ENCODE measurements at places on chromosomes 3 and 15.

DNA sequence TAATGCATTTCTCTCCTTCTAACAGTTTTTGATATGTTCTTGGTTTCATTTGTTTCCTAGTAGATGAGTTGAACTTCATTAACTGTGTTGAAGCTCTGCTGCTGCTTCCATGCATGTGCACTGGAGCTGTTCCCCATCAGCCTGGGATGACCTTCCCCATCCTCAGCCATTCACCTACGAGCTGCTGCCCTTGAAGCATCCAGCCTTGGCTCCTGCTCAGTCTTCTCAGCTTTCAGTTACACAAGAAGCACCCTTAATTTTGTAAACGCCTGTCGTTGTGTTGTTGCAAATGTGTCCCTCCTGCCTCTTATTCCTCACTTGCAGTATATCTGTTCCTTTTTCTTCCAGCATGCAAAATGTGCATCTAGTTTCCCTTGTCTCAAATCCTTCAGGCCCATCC, 8.5 kb upstream of the ZXDC start:
- DNase-seq, result no peak

DNA sequence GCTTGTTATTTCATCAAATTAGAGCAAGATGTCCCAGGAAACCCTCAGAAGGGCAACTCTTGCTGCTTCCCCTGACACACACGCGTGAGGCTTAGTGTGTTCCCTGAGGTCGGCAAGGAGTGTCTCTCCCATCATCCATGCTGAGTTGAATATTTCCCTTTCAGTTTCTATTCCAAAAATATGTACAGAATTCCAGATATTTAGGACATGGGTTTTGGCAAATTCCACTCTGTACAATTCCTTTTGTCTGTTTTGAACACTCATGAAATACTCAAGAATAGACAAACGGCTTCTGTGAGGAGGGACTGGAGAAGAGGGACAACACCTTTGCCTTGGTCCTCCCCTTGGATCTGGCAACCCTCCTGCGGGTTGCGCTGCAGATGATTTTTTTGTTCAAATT, 138.0 kb downstream of the DUT start:
- DNase-seq, result no peak

DNA sequence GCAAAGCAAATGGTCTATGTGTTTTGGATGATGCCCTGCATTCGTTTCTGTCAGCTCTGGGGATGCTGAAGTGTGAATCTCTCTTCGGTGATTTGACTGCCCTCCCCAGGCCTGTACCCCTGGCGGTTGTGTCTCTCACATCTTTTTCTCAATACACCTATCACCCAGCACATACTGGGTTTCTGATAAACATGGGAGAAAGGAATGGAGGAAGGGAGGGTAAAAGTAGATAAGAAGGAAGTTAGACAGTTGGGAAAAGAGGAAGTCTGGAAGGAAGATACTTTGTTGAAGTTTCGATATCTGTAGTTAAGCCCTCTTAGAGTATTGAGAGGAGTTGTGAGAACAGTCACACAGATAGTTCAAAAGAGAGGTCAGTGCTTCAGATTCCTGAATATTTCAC, 35.8 kb upstream of the LRTM1 start:
- no peak for DNase-seq

- no peak for DNase-seq
Measured at GRCh38 chr3:114435386-114436115, 141.7 kb downstream of the TIGIT start.

DNA sequence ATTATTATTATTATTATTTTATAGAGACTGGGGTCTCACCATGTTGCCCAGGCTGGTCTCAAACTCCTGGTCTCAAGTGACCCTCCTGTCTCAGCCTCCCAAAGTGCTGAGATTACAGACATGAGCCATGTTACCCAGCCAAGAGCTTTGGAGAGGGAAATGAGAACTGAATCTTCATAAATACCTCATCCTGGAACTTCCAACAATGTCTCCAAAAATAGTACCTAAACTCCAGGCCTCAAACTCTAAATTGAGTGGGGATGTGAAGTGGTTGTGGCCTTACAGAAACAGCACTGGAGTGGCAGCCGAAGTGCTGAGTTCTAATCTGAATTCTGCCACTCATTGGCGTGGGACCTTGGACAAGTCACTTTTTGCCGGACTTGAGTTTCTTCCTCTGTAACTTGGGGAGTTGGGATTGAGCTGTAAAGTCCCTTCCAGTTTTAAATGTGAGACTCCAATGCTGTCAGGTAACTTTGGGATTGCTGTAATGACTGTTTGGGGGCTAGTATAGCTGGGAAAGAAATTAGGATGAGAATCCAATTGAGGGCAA, 10.0 kb upstream of the SRP14 start:
- no peak for DNase-seq

DNA sequence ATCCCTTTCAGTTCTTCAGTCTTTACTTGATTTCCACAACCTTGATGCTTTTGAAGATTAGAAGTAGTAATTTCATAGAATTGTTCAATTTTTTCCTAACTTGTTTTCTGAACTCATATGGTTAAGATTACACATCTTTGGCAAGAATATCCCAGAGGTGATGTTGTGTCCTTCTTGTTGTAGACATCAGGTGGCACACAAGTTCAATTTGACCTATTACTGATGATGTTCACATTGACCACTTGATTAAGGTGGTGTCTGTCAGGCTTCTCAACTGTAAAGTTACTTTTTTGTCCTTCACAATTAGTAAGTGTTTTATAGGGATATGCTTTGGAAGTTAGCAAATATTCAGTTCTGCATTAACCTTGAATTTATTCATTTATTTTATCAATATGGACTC, 34.6 kb upstream of the THRB start:
- no peak for DNase-seq

DNA sequence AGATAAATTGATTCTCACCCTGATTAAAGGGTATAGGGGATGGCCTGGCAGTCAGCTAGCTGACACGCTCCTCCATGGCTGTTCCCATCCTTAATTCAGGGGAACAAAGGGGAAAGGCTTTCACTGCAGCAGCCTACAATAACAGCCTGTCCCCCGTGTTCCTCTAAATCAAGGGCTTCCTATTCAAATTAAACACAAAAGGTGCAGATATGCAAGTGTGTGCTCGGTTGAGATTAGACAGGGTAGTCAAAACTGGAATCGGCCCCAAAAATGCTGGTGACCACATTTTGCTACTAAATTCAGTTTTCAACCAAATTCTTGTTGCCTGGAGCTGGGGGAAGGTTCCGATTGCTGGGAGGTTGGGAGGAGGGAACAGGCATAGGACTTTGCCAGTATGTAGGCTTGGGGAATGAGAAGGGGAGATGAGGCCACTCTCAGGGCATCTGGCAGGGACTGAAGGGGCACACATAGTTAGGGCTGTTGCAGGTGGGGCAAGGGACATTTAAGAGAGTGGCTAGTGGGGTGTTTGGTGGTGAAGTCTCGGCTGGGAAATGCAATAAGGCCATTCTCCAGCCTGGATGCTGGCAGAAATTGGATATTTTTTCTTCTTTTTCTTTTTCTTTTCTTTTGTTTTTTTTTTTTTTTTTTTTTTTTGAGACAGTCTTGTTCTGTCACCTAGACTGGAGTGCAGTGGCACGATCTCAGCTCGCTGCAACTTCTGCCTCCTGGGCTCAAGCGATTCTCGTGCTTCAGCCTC, 32.9 kb upstream of the CTSH start:
- DNase-seq, result no peak

- no peak for DNase-seq
Measured at GRCh38 chr3:127829537-127829936, 7.2 kb upstream of the MGLL start.

DNA sequence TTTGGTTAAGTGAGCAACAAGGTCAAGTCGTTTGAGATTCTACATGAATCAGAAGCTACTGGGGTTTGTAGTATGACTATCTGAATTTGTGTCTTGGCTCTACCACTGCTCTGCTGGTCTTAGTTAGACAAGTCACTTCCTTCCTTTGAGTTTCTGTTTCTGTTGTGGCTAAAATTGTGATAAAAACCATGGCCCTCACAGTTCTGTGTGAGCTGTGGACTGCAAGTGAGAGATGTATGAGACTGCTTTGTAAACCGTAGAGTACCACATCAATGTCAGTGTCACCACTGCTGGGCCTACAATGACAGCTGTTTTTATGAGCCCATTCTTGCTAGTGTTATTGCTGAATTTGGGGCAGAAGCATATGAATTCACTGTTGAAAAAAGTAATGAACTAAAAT, 32.7 kb downstream of the RARB start:
- DNase-seq, result no peak
